ENCODE measurements at places on chromosomes 7 and 10. TPM values are rescaled to one million over a fixed set of nuclear protein-coding genes. Genes with fewer than 3 reads are reported as not detected.

- no peaks in the 10 kb centered on the region for H3K4me1 ChIP-seq
- no peak overlapping the region for H3K27ac ChIP-seq
- DNase-seq = no peak
- H3K36me3 ChIP-seq = no peaks in the 10 kb centered on the region
Measured at GRCh38 chr7:131525820-131526219, 30.6 kb downstream of the PODXL start.

GRCh38 chr7:83677180-83677866 is 28.4 kb upstream of the SEMA3E start:
- no peak for DNase-seq
- no peaks in the 10 kb centered on the region for H3K27me3 ChIP-seq
- no peaks in the 10 kb centered on the region for H3K36me3 ChIP-seq
- H3K4me3 ChIP-seq = no peak overlapping the region
- H3K4me1 ChIP-seq = peaks cover 6% of the 10 kb centered on the region
- no peak overlapping the region for H3K27ac ChIP-seq

- H3K4me1 ChIP-seq = no peaks in the 10 kb centered on the region
- no peak for DNase-seq
- no peaks in the 10 kb centered on the region for H3K27me3 ChIP-seq
Measured at GRCh38 chr10:79628083-79628482, 17.3 kb downstream of the SFTPA1 start.

The AGBL3 gene
- total RNA-seq = 2.4 TPM

DNA sequence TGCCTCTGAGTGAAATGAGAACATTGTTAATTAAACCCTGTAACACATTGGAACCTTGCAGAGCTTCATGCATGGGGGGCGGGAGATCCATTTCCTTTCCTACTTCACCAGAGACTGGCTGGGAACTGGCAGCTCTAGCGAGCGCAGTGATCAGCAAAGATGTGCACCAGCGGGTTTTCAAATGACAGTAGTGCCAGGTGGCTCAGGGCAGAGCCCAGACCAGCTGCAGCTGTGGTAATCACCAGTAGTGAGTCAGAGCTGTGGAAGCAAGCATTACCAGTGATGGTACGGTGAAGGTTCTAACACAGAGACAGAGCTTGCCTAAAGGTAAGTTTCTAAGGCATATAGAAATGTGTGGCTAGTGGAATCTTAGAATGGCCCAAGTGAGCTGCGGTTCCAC is 1009.7 kb upstream of the CELF2 start:
- H3K4me3 ChIP-seq = no peak overlapping the region
- H3K4me1 ChIP-seq = no peaks in the 10 kb centered on the region
- H3K36me3 ChIP-seq = no peaks in the 10 kb centered on the region
- no peaks in the 10 kb centered on the region for H3K27me3 ChIP-seq

- no peaks in the 10 kb centered on the region for H3K27me3 ChIP-seq
- peaks cover 11% of the 10 kb centered on the region for H3K4me1 ChIP-seq
- peaks cover 23% of the 10 kb centered on the region for H3K36me3 ChIP-seq
- no peak overlapping the region for H3K4me3 ChIP-seq
Measured at GRCh38 chr7:6432781-6433180, 15.0 kb downstream of the DAGLB start.

DNA sequence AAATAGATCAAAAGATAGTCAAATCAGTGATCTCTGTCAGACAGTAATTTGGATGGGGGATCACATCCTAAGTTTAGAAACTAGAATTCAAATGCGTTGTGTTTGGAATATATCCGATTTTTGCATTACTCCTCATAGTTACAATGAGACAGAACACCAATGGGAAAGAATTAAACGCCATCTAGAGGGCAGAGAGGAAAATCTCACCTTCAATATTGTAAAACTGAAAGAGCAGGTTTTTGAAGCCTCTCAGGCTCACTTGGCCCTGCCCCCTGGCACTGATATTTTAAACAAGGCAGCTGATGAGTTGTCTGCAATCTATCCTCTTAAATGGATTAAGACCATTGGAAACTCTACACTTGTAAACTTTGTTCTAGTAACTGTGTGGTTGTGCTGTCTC is 17.7 kb downstream of the FRG2B start:
- H3K36me3 ChIP-seq = no peaks in the 10 kb centered on the region
- H3K4me1 ChIP-seq = no peaks in the 10 kb centered on the region
- peaks cover 34% of the 10 kb centered on the region for H3K27me3 ChIP-seq
- DNase-seq = no peak
- H3K4me3 ChIP-seq = no peak overlapping the region

The ADRB1 gene
- 1.0 TPM for total RNA-seq

DNA sequence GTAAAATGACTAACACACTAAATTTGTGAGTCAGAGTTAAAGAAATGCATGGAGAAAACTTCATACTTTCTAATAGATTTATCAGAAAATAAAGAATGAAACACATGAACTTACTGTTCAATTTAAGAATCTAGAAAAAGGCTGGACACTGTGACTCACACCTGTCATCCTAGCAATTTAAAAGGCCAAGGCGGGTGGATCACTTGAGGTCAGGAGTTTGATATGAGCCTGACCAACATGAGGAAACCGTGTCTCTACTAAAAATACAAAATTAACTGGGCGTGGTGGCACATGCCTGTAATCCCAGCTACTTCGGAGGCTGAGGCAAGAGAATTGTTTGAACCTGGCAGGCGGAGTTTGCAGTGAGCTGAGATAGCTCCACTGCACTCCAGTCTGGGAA is 1106.2 kb upstream of the LRRN3 start:
- no peaks in the 10 kb centered on the region for H3K27me3 ChIP-seq
- DNase-seq = no peak
- no peak overlapping the region for H3K4me3 ChIP-seq
- H3K27ac ChIP-seq = no peak overlapping the region
- no peaks in the 10 kb centered on the region for H3K4me1 ChIP-seq
- H3K36me3 ChIP-seq = no peaks in the 10 kb centered on the region

- peaks cover 88% of the 10 kb centered on the region for H3K36me3 ChIP-seq
- H3K4me1 ChIP-seq = no peaks in the 10 kb centered on the region
- H3K27me3 ChIP-seq = no peaks in the 10 kb centered on the region
- DNase-seq = no peak
- H3K27ac ChIP-seq = no peak overlapping the region
- no peak overlapping the region for H3K4me3 ChIP-seq
Measured at GRCh38 chr10:810351-810846, 120.9 kb upstream of the DIP2C start.

DNA sequence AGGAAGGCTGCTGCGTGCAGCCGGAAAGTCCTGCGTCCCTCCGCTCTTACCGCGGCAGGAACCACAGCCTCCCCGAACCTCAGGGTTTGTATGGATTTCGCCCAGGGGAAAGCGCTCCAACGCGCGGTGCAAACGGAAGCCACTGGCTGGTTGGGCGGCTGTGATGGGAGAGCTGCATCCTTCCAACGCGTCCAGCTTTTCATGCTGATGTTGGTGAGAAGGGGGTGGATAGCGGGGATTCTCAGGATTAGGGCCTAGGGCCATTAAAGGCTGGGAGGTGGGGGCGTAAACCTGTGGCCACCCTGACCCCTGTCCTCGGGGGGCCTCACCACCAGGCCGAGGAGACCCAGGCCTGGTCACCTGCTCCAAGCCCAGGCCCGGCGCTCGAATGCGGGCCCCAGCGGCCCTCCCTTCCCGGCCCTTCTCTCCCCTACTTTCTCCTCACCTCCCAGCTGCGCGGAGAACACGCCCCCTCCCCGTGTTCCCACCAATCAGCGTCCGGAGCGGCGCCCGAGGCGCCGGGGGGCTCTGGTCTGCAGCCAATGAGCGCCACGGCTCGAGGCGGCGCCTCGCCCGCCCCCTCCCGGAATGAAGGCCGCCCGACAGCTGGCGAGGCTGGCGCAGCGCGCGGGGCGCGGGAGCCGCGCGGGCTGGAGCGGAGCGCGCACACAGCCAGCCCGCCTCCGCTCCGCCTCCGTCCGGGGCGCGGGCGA is 458 bp upstream of the NANOS1 start:
- peak overlapping the region; percentile 6 for H3K27ac ChIP-seq
- DNase-seq = peak; percentile 89

The TMEM176A gene
- total RNA-seq = 7.2 TPM

DNA sequence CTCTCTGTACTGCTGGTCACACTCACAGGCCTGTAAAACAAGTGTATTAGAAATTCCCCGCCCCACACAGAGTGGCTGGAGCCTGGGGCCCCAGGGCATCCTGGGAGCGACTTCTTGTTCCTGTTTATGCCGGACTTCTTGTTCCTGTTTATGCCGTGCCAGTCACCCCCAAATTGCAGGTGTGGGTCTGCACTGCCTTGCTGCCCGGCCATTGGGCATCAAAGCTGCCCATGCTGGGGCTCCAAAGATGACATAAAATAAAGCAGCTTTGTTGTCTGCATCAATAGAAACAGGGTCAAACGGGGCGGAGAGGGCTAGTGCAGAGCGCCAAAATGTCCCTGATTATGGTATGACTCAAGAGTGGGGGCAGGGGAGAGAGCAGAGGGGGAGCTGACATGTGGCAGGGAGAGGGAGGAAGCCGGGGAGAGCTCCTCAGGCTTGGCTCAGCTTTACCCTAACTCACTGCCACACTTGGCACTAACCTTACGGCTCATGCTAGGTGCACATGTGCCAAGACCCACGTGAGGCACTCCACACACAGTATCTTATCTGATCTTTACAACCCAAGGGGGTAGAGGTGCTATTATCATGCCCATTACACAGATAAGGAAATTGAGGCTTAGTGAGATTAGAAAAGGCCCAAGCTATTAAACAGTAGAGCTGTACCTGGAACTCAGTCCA is 98.4 kb downstream of the PIP4K2A start:
- no peak overlapping the region for H3K4me3 ChIP-seq
- peaks cover 37% of the 10 kb centered on the region for H3K4me1 ChIP-seq
- H3K27ac ChIP-seq = peak overlapping the region; percentile 12
- H3K36me3 ChIP-seq = no peaks in the 10 kb centered on the region

The KCNH2 gene
- total RNA-seq = not detected

The RAPGEF5 gene
- total RNA-seq = 23.4 TPM

The CTTNBP2 gene
- total RNA-seq = 2.2 TPM

DNA sequence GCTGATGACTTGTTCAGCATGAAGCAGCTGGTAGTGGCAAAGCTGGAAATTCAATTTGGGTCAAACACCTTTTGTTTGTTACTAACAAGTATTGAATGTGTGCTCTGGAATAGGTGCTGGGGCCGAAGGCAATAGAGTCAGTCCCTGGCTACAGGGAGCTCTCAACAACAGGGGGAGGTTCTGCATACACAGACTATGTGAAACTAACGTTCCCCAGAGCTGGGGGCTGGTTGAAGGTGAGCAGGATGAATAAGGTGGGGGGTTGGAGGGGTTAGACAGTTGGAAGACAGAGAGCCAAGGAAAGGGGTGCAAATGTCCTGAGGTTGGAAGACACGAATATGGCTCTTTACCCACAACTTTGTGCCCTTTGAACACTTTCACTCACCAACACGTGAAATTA is 84.1 kb upstream of the PLPP4 start:
- H3K4me3 ChIP-seq = no peak overlapping the region
- H3K4me1 ChIP-seq = peaks cover 3% of the 10 kb centered on the region
- no peak overlapping the region for H3K27ac ChIP-seq
- H3K36me3 ChIP-seq = no peaks in the 10 kb centered on the region
- no peak for DNase-seq

Measured in suprapubic skin (tissue), 4 donors.